ENCODE measurements at places on chromosomes 16 and 17.

DNA sequence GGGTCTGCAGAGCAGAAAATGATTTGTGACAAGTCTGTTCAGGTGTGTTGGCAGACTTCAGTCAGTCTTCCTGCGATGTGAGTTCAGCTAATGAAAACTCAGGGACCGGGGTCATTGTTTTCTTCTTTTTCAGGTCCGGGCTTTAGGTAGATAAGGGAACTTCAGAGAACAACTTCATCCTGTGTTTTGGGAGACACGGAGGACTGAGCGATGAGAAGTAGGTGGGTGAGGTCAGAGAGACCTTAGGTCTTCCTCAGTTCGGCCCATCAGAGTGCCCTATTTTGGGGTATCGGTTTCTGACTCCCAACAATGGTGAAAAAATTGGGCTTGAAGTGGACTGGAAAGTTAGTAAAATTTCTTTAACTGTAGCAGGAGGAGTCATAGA, 88.9 kb upstream of the ATF7IP2 start:
- DNase-seq = no peak

GRCh38 chr16:90026135-90026534, 6.9 kb upstream of the DBNDD1 start:
- no peak for DNase-seq

DNA sequence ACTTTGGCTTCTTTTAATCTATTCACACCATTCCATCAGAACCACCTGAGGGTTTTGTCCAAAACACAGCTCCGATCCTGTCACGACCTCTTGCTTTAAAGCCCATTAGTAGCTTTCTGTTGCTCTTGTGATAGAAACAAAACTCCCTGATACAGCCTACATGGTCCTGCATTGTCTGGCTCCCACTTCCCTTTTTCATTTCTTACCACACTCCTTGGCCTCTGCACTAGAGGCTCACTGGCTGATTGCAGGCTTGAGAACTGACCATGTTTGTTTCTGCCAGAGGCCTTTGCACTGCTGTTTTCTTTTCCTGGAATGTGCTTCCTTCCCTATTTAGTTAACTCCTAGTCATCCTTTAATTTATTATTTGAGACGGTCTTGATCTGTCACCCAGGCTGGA, 23.7 kb downstream of the IST1 start:
- no peak for DNase-seq

DNA sequence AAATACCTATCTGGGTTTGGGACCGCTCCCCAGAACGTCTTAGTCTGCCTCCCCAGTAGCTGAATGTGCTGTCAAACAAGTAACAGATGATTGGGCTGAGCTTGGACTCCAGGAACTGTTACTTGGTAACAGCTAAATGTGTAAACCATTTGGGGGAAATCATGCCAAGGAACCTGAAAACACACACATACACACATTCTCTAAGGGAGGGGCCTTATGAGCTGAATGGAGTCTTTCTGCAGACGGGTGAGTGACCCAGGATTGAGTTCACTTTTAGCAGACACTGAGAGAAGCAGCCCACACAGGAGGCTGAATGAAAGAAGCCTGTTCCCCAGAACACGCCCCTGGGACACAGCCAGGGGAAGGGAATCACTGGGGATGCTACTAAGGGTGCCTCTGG, 1.6 kb downstream of the ACLY start:
- no peak for DNase-seq

DNA sequence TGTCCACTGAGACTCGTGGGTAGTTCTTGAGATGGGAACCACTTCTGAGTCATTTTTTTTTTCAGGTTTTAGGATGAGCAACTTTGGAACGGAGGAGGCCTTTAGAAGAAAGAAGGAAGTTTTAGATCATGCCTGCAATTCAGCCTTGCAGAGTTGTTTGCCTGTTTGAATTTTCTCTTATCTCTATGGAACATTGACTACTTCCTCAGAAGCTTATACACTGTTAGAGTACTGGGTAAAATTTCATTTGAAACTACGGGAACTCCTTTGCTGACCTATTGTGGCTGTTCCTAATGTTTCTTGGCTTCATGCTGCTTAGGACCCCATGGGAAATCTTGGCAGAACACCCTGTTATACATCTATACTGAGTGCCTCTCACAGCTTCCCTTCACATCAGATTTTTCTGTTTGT, 70.8 kb downstream of the MAP2K6 start:
- DNase-seq = no peak

DNA sequence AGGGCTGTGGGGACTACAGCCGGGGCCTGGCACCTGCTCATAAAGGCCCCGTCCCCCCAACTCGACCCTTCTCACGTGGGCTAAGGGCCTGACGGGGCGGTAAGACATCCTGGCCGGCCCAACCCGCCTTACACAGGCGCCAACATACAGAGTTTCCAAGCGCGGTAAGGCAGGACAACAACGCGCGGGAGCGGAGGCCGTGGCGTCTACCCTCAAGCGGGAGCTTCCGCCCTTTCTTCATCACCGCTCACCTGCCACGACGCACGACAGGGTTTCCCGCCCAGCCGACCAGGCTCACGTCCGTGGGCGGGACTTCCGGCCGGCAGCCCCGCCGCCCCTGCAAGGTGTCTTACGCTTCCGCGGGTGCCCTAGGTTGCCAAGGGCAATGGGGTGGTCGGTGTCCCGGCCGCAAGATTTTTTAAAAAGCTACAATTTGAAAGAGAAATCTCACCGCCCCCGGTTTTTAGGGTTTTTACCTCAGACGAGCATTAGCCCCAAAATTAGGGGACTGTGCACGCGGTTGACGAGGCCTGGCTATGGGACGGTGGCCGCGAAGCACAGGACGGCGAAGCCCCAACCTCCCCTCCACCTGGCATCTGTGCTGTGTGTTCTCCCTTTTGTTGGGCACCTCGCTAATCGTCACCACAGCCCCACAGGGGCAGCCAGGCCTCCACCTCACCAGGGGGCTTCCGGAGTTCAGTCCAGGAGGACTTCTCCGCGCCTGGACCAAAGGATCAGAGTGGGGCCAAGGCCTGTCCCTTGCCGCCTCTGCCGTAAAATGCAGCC, at the start of gene TERB1:
Gene TERB1, minus strand, starts transcription at position 265 of the 786 bp plus-strand sequence. CDS start 4,786 bp downstream, outside the sequence.
- no peak for DNase-seq

DNA sequence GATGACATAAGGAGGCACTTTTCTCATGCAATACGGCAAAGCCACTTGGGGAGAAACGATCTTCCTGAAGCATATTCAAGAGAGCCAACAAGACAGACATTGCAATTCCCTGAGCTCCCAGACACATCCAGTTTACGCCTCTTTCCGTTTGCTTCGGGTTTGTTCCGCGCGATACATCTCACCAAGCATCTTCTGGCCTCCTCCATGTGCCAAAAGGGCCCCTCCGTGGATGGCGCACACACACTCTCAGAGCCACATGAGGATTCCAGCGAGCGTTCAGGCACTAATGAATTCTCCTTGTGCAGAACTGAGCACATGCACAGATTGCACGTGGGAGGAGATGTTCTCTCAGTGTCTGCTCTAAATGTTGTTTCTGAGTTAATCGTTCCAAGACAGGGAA, 146.7 kb upstream of the SHISA6 start:
- no peak for DNase-seq

DNA sequence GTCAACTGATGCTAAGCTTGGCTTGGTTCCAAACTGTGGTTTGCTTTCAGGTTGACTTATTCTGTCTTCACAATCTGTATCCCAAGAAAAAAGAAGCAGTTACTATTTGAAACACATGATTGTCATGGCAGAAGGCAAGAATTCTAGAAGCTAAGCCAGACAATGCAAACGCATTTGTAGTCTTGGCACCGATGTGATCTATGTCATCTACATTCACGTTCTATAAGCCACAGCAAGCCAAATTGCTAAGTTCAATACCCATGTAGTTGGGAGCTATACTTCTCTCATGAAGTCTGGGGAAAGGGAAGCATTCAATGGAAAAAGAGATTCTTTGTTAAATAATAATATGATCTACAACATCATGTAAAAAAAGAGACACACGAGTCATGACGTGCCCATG, 18.3 kb upstream of the KIF2B start:
- no peak for DNase-seq

DNA sequence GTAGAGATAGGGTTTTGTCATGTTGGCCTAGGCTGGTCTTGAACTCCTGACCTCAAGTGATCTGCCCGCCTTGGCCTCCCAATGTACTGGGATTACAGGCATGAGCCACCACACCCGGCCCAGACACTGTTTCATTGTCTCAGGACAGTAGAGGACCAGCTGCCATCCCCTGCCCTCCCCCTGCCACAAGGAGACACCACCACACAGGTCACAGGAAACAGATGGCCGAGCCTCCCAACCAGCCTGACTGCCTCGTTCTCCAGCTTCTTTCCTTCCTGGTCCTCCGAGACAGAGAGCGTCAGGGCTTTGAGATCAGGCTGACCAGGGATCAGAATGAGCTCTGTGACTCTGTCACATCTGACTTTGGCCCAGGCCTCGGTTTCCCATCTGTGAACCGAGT, 20.8 kb upstream of the RNPS1 start:
- no peak for DNase-seq

- peak; percentile 87 for DNase-seq
Observed at GRCh38 chr17:19237389-19238166, 412 bp downstream of the EPN2 start.

- DNase-seq = no peak
Observed at GRCh38 chr17:32268734-32269288, 3.2 kb downstream of the RHBDL3 start.

DNA sequence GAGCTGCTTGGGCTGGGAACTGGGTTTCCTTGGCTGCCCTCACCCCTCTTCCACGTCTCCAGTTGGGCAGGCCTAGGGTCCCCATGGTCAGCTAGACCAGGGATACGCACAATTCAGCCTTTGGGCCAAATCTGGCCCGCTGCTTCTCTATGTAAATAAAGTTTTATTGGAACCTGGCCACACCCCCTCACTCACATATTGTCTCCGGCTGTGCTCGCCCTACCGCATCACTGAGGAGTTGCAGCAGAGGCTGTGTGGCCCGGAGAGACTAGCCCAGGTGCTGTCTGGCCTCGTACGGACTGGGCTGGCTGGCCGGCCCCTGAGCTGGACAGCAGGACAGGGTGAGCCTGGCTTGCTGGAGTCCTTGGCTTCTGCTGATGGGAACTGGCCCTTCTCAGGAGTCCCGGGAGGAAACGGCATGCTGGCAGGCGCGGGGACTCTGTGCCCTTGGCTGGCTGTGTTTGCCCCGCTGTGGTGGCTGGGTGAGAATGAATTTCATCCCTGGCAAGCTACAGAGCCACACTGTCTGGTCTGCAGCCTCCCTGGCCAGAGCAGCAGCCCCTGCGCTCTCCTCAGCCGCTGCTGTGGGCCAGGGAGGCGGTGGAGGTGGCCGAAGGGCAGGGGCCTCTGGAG, 82.0 kb downstream of the ENGASE start:
- DNase-seq = no peak

- DNase-seq = peak; percentile 77
Observed at GRCh38 chr17:16873174-16874035, 98.5 kb downstream of the TNFRSF13B start.

DNA sequence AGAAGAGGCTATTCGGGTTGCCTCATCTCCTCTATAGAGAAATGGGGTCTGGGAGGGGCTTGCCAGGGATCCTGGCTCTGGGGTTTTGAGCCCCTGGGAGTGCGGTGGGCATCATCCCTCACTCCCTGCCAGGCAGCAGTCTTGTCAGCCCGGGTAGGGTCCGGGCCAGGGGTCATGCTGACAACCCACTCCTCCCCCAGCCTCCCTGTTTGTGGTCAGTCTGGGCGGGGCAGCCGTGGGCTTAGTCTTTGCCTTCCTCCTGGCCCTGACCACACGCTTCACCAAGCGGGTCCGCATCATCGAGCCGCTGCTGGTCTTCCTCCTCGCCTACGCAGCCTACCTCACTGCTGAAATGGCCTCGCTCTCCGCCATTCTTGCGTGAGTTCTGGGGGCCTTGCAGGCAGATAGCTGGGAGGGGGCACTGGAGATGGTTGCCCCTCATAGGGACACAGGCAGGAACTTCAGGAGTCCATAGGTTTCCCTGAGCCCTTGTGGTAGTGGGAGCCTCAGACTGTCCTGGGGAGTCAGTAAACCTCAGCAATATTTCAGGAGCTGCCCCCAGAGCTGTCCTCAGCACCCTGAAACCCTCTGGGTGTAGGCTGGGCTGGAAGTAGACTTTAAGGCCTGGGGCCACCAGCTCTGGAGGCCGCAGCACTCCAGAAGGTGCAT, 6.9 kb downstream of the SLC9A5 start:
- peak; percentile 60 for DNase-seq

- DNase-seq = no peak
Observed at GRCh38 chr17:32142857-32143526, 690 bp downstream of the RHOT1 start.

DNA sequence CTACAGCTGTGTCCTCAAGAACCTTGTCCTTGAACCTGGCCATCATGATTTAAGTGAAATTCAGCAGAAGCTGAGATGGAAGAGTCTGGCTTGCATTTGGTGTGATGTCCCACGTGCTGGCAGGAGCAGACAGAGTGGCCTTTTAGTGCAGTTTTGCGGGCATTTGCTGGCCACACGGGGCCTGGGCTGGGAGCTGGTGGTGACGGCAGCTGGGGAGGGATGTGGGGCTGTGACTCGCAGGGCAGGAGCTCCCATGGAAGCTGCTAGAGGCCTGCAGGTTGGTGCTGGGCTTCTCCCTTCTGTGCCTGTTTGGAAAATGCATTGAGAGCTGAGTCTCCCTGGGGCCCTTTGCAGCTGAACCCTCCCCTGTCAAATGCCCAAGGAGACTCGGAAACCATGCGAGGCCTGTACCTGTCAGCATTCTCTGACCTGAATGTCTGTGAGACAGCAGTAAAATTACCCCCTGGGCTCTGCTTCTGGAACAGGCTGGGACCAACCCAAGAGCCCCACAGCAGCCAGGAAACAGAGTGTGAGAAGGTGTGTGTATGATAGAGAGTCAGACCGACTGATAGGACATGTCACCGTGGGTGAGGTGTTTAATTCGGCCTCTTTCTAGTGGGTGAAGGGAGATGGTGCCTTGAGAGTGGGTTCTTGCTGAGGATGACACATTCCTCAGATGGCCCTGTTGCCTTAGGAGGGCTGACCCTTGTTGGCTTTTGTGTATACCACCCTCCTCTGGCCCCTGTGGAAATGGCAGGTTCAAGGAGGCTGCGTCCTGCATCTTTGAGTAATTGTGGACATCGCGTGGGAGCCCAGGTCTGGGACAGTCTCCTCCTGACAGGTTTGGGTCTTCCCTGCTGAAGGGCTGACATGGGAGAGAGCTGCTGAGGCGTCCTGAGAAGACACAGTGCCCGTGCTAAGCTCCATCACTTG, 145.5 kb downstream of the MSI2 start:
- no peak for DNase-seq

- no peak for DNase-seq
Observed at GRCh38 chr16:74793571-74793970, 19.0 kb upstream of the FA2H start.

GRCh38 chr17:9185142-9185541, 163.8 kb downstream of the NTN1 start:
- DNase-seq = no peak

- DNase-seq = no peak
Observed at GRCh38 chr17:35548978-35549377, 11.5 kb upstream of the SLFN12L start.

GRCh38 chr16:8923199-8923598, 40.5 kb downstream of the USP7 start:
- no peak for DNase-seq

DNA sequence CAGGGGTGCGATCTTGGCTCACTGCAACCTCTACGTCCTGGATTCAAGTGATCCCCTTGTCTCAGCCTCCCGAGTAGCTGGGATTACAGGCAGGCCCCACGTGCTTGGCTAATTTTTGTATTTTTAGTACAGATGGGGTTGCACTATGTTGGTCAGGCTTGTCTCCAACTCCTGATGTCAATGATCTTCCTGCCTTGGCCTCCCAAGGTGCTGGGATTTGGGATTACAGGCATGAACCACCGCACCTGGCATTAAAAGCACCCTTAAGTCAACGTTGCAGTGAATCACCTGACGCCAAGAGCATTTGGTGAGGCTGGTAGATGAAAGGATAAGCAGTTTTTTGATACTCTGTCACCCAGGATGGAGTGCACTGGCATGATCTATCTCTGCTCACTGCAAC, 59.0 kb downstream of the NDE1 start:
- no peak for DNase-seq

- DNase-seq = no peak
Observed at GRCh38 chr17:18157354-18157985, 26.2 kb upstream of the ALKBH5 start.

Data from posterior vena cava (tissue), 2 donors.